ENCODE measurements at places on chromosomes 1 and 21.

DNA sequence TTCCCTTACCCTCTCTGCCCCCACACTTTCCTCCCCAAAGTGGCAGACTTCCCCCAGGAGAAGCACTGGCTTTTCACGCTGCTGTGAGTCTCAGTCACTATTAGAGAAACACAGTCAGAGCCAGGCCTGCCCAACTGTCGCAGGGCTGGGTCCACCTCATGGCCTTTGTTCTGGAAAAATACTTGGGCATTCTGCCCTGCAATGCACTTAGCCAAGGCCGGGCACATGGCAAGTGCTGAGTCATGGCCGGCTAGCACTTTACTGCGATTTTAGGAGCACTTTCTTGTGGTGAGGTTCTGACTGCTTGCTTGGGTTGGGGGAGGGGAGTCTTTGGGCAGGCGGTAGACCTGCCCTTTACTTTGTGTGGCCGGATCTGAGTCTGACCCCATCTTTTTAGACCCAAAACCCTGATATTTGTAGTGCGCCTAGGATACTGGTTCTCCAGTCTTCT, 7.7 kb downstream of the EPHX1 start:
- peak; percentile 93 for DNase-seq

GRCh38 chr1:162649583-162649982, 17.3 kb downstream of the DDR2 start:
- no peak for DNase-seq

DNA sequence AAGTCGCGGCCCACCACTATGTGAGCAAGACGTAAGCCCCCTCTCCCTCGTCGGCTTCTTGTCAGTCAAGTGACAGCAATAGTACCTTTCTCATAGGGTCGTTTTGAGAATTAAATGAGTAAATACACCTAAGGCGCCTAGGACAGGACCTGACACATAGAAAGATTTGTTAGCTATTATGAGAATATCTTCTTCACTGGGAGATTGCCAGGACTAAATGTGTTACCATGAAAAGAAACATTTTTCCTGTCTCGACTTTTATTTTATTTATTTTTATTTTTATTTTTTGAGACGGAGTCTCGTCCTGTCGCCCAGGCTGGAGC, 798 bp downstream of the PMF1 start:
- DNase-seq, result no peak

- DNase-seq, result no peak
Observed at GRCh38 chr1:91059157-91059556, 37.3 kb upstream of the ZNF644 start.

DNA sequence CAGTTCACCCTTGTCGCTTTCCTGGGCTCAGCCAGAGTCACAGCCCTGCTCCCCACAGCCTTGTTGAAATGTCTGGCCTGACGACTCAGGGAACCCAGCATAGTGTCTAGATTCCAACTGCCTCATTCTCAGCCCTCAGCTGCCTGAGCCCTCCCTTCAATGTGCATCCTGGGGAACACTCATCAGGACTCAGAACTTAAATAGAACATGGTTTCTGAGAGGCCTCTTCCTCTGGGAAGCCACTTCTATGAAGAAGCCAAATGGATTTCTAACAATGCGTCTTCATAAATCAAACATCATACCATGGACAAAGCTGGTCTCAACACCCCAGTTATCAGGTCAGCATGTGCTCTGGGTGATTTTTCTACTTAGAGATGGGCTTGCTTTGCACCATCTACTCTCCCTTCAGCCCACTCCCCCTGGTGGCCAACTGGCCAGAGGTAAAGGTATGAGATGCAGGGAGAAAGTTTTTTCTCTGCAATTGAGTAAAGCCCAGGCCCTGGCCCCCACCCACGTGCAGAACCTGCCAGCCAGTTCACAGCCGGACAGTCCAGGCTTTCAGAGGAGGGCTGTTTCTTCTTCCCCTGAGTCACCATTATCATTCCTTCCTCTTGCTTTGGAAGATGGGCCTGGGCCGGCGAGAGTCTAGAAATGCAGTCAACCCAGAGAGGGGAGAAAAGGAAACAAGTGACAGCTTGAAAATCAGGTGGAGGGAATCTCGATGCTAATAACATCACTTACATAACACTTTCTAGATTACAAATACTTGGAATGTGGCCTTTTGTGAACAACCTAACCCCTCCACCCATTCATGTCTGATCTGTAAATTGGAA, 32.1 kb downstream of the CD244 start:
- DNase-seq, result peak; percentile 61
